Stimulated activated CD8-positive, alpha-beta memory T cell treated with anti-CD3 and anti-CD28 coated beads, Interleukin-2, amount 100 ng/mL, for 48 hours (primary cell): ENCODE measurements at places on chromosomes 6 and 20.
A peak's percentile ranks its signal among the peaks of the same experiment; 100 is the strongest.

DNA sequence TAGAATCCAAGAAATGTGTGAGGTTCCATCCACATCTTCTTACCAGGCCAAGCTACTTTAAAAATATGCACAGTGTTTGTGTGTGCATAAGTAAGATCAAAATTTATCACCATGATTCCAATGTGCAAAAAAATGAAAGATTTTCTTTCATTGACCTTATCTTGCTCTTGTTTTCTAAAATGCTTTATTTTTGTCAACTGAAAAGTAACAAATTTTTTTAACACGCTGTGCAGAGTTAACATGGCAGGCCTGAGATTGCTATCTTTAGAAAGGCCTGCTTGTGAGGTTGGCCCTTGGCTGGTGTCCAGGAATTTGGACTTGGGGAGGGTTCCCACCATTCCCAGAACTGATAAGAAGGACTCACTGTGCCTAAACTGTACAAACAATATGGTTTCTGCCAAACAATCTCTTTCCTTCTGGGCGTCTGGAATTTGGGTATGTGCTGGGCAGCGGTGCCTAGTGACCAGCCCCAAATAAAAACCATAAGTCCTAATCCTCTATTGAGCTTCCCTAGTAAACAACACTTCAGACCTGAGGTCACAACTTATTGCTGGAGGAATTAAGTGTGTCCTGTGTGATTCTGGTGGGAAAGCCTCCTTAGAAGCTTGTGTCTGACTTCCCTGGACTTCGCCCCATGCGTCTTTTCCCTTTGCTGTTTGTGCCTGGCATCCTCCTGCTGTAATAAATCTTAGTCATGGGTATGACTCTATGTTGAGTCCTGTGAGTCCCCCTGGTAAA is 19.8 kb upstream of the MYLIP start:
- DNase-seq, result no peak

- no peak for DNase-seq
Observed at GRCh38 chr6:21891080-21891479, 297.5 kb downstream of the SOX4 start.

GRCh38 chr6:40978687-40979289 is 60.2 kb downstream of the UNC5CL start:
- no peak for DNase-seq

GRCh38 chr6:129635396-129636130 is 74.4 kb downstream of the ARHGAP18 start:
- no peak for DNase-seq

- DNase-seq, result no peak
Observed at GRCh38 chr6:133314947-133315346, 73.8 kb downstream of the EYA4 start.

DNA sequence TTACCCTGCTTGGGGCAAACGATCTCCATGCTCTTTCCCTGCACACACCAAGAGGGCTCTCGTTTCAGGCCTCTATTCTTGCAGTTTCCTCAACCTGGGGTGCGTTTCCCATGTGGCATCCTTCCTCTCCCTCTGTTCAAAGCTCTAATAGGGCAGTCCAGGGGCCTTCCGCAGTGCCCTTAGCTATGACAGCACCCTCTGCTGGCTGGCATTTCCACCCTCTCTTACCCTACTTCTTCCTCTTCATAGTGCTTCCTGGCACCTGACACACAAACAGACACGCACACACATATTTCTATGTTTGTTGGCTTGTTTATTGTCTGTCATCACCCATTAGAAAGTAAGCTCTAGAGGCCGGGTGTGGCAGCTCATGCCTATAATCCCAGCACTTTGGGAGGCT is 294.0 kb downstream of the CLIC5 start:
- no peak for DNase-seq

DNA sequence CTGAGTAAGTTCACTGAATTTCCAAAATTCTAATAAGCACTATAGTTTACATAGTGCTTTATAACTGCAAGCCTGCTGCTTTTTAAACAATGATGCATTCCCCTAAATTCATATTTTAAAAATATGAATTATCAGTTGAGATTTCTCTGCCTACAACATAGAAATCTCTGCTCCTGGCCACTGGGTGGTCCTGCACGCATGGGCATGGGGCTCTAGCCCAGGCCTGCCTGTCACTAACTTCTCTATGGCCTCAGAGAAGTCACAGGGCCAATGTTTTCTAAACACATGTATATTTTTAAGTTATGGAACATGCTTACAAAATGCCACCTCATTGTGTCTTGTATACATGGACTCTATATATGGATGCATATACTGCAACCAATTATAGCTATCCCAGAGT is 211.0 kb downstream of the FOXC1 start:
- no peak for DNase-seq

GRCh38 chr6:156971153-156971885 is 194.1 kb downstream of the ARID1B start:
- no peak for DNase-seq

GRCh38 chr6:56065408-56065807 is 182.0 kb downstream of the COL21A1 start:
- no peak for DNase-seq

- DNase-seq, result no peak
Observed at GRCh38 chr6:85537055-85537494, 56.6 kb downstream of the SNX14 start.

DNA sequence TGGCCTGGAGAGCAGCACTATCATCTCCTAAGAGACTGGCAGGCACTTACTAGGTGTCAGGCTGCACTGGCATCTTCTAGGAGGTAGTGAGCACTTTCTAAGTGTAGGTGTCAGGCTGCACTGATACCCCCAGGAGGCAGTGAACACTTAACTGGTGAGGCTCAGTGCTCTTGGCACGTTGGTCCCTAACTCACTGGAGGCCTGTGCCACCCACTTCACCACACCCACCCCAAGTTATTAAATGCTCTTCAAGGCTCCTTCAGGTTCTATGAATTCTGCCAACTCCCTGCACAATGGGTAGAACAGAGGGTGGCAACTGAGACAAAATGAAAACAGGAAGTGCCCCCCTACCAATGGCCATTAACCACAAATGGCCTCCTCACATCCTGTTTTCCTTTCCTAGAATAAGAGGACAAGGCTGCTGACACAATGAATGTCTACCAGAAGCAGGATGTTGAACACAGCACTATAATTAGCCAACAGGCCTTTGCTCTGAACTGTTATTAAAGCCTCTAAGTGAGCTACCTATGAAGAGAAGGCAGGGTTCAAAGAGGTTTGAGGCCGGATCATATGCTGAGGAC is 29.4 kb downstream of the NCOA5 start:
- DNase-seq, result no peak

DNA sequence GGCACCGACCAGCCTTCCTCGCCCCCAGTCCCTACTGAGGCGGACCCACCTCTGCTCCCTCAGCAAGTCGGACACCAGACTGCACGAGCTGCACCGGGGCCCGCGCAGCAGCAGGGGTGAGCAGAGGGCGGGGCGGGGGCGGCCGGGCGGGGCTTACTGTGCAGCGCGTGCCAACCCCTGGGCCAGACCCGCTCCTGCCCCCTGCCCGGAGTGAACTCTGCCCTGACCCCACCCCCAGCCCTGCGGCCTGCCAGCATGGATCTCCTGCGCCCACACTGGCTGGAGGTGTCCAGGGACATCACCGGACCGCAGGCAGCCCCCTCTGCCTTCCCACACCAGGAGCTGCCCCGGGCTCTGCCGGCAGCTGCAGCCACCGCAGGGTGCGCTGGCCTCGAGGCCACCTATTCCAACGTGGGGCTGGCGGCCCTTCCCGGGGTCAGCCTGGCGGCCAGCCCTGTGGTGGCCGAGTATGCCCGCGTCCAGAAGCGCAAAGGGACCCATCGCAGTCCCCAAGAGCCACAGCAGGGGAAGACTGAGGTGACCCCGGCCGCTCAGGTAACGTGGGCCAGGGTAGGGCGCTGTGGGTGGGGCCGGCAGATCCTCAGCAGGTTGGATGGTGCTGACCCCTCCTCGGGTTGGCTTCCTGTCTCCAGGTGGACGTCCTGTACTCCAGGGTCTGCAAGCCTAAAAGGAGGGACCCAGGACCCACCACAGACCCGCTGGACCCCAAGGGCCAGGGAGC is 1.5 kb upstream of the SLC2A4RG start:
- no peak for DNase-seq

GRCh38 chr6:158057213-158057987 is 75.7 kb downstream of the SYNJ2 start:
- peak; percentile 36 for DNase-seq

- no peak for DNase-seq
Observed at GRCh38 chr6:129902681-129903080, 41.6 kb upstream of the TMEM244 start.

GRCh38 chr6:52788478-52788877 is 15.1 kb downstream of the GSTA1 start:
- DNase-seq, result no peak

DNA sequence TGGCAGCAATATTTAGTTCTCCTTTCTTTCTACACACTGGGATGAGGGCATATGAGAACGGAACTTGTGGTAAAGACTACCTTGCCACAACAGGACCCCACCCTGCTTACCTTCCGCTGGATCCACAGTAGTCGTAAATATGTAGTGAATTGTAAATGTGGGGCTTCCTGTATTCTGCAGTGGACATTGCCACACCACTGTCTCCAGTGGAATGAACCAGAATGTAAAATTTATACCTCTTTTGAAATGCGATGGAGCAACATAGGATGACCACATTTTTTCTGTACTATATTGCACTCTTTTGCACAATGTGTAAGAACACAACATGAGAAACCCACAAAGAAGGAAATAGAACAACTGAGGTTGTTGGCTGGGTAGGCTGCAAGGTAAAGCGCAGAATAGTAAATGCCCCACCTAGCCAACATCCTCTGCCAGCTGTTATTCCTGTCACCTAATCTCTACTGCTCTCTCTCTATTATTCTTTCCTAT is 16.1 kb upstream of the RIPOR2 start:
- no peak for DNase-seq

DNA sequence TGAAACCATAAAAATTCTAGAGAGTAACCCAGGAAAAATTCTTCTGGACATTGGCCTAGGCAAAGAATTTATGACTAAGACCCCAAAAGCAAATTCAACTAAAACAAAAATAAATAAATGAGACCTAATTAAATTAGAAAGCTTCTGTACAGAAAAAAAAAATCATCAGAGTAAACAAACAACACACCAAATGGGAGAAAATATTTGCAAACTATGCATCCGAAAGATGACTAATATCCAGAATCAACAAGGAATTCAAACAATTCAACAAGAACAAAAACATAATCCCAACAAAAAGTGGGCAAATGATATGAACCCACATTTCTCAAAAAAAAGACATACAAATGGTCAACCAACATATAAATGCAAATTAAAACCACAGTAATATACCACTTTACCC is 242.6 kb upstream of the CDYL start:
- no peak for DNase-seq

- DNase-seq, result no peak
Observed at GRCh38 chr6:32775071-32775470, 11.7 kb upstream of the HLA-DQB2 start.

- no peak for DNase-seq
Observed at GRCh38 chr6:22155551-22155950, 141.3 kb downstream of the PRL start.

GRCh38 chr6:133632206-133632605 is 256.7 kb upstream of the TCF21 start:
- DNase-seq, result no peak

- peak; percentile 58 for DNase-seq
Observed at GRCh38 chr20:63495741-63496595, 2.9 kb downstream of the EEF1A2 start.

- DNase-seq, result no peak
Observed at GRCh38 chr6:30283761-30284160, 43.0 kb upstream of the TRIM39 start.

DNA sequence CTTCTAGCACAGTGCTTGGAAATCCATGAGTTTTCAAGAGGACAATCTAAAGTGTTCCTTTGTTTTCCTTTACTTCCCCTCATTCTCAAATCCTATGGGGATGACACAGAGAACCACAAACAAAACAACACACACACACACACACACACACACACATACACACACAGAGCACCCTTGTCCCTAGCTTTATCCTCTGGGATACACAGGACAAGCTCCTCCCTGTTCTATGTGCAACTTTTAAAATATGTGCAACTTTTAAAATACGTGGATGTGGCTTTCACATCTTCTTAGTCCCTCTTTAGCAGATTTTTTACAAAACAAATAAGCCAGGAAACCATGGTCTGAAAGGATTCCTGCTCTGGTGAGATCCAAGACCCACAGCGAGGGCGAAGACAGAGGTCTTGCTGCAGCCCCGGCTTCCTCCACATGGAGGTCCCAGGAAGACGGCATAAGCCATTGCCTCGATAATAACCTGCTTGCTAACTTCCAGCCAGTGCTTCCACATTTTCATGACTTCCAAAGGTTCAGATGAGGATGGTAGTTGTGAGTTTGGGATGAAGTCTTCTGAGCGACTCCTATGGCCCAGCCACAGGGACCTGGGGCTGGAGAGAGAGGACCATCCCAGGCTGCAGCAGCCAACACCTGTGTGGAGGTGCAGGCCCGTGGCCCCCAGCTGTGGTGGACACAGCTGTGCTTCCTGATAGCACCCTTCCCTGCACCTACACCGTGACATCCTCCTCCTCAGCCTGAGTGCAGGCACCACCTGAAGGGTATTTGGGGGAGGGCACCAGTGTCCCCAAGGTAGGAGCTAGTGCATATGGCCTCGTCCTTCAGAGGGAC is 62.8 kb upstream of the CD93 start:
- no peak for DNase-seq

DNA sequence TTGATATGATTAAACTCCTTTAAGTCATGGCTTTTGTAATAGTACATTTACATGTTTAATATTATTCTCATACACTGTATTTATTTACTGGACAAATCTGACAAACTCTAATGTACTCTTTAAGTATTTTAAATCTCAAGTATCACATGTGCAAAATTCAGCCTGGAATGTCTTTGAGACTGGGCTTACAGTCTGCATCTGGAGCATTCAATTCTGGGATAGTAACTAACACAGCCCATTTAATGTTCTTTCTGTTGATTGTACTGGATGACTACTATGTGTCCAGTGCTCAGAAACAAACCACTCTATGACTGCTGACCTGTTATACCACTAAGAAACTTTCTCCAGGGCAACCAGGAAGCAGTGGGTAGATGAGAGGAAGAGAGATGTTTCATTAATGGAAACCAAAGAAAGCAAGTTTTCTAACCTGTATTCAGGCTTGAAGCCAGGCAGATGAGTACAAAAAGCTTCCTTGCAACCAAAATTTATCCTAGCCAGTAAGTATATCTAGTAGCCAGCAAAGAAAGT is 26.8 kb downstream of the FBXL4 start:
- no peak for DNase-seq

DNA sequence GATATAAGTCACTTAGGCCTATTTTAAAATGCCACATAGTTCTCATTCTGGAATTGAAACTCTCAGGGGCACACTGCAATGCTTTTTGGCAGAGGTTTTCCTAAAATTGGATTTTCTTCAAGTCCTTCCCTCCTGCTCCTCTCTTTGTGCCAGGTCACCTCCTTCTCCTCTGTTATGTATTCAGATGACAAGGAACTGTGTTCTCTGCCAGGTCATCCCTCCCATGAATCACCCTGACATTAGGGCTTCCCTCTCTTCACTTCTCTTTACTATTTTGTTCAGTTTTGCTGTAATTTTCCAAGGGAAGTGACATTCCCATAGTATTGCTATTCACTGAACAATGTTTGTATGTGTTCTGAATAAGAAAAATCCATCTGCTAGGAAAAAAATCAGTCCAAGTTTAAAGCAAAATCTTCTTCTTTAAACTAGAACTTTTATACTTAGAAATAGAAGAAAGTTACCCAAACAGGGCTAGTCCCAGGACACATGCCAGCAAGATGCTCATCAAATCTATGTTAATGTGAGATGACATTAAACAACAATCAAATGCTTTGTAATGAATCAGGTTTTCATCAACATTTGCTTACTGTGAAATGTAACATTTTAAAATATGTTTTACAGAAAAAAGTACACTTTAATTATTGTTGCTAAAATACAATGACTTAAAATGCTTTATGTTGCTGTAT is 461.1 kb downstream of the MMUT start:
- no peak for DNase-seq
